ENCODE measurements at places on chromosomes 13 and 19.

GRCh38 chr19:47518139-47518538 is 3.3 kb upstream of the NAPA start:
- no peak for DNase-seq

DNA sequence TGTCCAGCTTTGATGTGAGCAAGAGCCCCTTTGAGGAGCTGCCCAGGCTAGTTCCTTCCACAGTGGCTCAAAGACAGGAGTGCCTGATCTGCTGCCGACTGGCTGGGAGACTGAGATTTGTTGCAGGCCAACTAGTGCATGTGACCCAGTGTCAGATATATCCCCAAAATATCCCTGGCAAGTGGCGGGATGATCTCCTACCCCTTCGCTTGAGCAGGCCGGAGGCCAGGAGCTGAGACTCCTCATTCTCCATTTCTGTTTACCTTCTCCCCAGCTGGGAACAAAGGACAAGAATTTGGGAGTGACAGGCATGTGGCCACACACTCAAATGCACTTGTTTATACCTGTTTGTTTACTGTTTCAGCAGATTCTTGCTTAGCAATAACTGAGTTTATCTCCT is 37.1 kb upstream of the XPO4 start:
- no peak for DNase-seq

DNA sequence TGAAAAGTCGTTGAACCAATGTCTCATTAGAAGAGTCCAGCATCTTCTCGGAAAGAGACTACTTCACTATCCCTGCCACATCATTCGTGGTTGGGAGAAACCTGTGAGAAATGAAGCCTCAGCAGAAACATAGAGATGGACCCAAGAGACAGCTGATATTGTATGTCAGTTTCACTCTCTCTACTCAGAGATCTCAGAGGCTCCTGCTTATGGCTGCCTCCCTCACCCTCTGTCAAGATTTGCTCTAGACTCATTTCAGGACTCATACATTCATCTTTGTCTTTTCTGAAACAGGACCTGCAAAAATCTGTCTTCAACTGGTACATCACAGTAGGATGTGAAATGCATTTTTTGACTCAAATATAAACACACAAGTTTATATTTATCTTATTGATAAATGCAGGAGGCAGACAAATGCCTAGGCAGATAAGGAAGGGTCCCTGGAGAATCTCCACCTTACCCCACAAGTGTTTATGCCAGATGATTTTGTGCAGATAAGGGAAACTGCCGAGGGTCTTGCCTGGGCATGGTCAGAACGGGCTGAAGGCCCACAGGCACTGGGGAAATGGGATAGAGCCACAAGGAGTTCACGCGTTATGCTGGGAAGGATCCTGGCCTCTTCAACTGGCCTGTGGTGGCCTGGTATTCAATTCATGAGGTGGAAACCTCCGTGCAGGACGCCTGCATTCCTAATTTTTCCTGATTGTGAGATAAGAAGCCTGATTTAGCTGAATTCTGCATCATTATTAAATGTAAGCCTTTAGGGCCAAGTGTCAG is 1834.0 kb upstream of the PCDH20 start:
- no peak for DNase-seq

DNA sequence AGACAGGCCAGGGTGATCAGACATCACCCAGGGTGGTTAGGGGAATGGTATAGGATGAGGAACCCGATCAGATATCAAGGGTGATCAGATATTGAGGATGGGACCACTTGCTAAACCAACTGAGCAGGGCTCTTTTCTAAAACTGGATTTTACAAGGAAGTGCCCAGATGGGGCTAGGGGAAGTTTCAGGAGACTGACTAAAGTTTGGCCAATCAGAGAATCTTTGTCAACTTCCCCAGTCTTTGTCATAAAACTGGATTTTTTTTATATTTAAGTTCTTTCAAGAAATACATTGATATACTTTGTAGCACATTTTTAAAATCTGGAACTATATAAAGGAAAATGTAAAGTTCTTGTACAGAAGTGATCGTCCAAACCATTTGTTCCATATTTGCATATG is 30.5 kb upstream of the DLEU7 start:
- DNase-seq, result no peak

DNA sequence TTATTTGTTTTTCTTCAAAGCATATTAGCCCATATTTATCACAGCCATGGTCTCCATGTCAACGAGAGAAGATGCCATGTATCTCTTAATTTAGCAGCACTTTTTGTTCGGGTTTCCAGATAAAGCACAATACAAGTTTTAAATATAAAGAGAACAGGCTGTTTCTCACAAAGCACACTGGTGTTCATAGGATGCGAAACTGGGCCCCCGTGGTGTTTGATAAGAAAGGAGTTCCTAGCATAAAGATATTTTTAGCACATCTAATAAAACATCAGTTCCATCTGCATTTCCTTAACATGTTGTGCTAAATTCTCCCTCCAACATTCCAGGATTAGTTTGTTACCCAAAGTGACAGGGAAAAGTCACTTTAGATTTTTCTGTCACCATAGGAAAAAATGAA is 72.4 kb upstream of the EDNRB start:
- DNase-seq, result no peak

DNA sequence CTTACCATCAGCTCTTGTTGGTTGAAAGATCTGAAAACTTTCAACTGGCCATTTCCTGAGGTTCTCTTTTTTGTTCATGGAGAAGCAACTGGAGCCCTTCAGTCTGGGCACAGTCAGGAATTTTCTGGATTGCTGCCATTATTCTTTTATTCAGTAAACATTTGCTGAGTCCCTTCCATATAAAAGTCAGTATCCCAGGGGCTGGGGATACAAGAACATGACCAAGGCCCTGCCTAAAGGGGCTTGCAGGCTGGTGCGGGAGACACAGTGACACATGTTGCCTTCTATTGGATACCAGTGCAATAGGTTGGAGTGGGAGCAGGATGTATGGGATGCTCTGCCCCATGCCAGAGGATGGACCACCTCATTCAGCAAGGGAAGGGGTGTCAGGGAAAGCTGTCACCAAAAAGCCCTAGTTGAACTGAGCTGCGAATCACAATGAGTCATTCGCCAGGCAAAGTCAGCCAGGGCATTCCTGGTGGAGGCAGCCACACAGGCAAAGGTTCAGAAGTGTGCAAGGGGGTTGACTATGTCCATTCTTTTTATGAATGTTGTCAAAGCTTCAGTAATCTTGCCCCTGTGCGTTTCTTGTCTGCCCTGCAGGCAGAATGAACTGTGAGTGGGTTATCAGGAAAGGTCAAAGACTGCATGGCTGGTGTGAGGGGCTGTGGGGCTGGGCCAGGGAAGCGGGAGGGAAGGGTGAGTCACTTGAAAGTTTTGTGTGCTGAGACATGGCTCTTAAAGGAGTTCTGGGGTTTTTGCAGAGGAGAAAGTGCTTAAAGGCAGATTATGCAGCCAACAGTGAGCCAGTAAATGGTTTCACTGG is 395.9 kb downstream of the KCNRG start:
- DNase-seq, result peak; percentile 75

DNA sequence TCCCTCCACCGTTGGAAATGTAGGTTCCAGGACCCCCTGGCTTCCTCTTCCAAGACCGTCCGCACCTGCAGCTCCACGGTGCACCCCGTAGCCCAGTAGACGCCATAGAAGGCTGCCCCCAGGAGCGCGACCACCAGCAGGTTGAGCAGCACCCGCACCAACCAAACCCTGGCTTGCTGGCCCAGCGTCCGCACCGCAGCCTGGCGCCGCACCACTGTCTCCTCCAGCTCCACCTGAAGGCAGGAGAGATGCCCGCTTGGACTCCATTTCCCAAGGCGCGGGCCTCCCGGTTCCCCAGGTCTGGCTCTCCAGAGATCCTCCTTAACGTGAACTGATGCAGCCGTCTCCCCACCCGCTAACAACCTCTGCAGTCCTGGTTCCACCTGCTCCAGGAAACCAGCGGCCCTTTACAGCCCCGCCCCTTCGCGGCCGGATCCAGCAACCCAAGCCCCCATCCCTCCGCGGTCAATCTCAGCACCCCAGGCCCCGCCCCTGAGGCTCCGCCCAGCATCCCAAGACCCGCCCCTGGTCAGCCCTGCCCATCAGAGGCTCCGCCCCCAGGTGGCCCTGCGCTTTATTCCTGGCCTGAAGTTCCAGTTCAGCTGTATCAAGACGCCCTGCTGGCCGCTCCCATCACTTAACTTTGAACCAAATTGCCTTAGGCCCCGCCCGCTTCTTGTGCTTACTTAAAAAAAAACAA is 5.0 kb upstream of the LENG1 start:
- peak; percentile 40 for DNase-seq

GRCh38 chr19:4640247-4641000 is 1.1 kb downstream of the TNFAIP8L1 start:
- DNase-seq, result no peak

GRCh38 chr13:97615266-97615665 is 181.3 kb downstream of the RAP2A start:
- no peak for DNase-seq

GRCh38 chr13:100544866-100545683 is 43.5 kb downstream of the GGACT start:
- no peak for DNase-seq

- DNase-seq, result no peak
Measured at GRCh38 chr13:52931539-52932431, 83.3 kb upstream of the PCDH8 start.

GRCh38 chr13:20080377-20081164 is 80.3 kb downstream of the GJA3 start:
- no peak for DNase-seq

DNA sequence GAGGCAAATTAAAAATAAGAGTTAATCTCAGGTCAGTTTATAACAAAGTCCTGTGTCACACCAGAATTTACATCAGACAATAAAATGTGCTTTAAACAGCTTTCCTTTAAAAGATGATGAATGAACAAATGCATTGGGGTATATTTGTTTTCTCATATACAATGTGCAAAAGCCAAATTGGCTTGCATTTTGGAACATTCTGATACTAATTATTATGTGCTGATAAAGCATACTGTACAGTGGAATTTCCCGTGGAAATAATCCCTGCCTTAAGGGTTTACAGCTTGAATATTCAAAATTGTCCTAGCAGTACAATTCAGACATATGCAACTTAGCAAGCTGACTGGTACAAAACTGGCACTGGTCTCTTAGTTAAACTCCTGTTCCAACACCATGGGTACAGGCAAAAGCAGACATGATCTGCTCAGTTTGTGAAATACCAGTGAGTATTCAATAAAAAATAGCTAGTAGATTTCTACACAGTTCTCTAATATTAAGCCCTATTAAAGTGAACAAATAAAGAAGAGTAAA is 373.4 kb downstream of the SLITRK1 start:
- no peak for DNase-seq

GRCh38 chr13:42832341-42833096 is 51.1 kb downstream of the FAM216B start:
- DNase-seq, result peak; percentile 89

DNA sequence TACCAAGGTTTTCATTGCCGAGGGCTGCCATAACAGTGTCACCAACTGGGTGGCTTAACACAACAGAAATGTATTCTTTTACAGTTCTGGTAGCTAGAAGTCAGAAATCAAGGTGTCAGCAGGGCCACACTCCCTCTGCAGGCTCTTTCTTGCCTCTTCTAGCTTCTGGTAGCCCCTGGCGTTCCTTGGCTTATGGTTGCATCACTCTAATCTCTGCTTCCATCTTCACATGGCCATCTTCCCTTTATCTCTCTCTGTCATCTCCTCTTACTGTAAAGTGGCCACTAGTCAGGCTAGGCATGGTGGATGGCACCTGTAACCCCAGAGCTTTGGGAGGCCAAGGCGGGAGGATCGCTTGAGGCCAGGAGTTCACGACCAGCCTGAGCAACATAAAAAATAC is 38.0 kb upstream of the MRI1 start:
- DNase-seq, result no peak

- DNase-seq, result peak; percentile 13
Measured at GRCh38 chr19:31402529-31403316, 53.5 kb upstream of the TSHZ3 start.

DNA sequence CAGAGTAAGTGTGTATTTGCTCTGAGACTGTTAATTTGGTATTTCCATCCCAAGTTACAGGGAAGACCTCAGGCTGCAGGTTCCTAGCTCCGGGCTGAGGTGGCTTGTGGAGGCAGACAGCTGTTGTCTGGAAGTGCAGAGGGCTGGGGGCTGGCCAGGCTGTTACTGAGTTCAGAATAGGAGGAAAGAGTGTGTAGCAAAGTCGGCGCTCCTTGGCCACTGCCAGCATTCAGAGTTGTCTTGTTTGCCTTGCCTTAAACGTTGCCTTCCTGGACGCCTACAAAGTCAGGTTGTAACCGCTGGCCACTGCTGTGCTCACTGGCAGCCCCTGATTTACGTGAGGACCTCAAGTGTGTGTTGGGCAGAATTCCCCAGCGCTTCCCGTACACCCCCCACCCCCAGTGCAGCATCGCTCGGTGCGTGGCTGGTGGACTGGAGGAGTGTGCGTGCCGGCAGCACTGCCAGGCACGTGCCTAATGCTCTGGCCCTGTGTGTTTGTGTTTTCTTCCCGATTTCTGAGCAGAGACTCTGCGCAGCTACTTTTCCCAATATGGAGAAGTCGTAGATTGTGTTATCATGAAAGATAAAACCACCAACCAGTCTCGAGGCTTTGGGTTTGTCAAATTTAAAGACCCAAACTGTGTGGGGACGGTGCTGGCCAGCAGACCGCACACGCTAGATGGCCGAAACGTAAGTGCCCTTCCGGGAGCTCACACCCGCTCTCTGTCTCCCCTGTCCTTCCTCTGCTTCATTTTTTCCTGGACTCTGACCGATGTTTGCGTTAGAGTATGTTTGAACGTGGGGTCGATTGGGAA is 10.5 kb downstream of the DAZAP1 start:
- no peak for DNase-seq

GRCh38 chr19:30165228-30165813 is 206.9 kb upstream of the ZNF536 start:
- DNase-seq, result no peak

DNA sequence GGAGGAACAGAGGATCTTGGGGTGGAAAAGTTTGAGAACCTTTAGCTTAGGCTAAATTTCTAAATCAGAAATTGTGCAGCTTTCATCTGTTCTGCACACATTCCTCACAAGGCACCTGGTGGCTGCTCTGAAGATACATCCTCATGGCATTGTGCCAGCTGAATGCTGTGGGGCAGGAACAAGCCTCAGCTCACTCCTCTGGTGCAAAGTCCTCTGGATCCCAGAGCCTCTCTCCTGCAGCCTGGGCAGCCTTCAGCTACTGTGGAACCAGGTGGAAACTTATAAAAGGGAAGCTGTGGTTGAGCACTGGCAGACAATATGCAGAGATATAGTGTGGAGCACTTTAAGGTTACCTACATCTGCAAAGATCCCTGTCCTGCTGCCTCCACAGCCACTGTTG is 72.3 kb downstream of the KCTD12 start:
- no peak for DNase-seq

Measured in fibroblast of pulmonary artery (primary cell).